ENCODE measurements at places on chromosomes 11 and 22.

GRCh38 chr22:26134654-26135330 is 34.5 kb upstream of the SEZ6L start:
- DNase-seq, result no peak

- DNase-seq, result no peak
Observed at GRCh38 chr11:36469063-36469462, 41.0 kb downstream of the TRAF6 start.

DNA sequence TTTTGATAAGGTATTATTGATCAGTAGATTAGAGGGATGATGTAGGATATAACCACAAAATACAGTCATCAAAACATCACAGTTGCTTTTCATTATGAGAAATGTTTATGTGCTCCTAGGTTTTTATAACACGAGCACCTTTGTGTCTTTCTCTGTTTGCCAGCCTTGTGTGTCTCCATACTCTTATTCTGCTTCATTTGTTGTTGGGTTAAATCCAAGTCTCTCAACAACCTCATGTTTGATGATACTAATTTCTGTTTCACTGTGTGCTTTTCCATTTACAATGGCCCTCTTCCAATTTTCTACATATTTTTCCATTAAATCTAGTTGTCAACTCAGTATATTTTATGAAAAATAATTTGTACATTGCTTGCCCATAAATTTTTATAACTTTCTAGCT is 107.7 kb upstream of the POU2AF2 start:
- no peak for DNase-seq

GRCh38 chr11:45159781-45160365 is 13.4 kb downstream of the PRDM11 start:
- DNase-seq, result no peak

- no peak for DNase-seq
Observed at GRCh38 chr22:32979606-32980005, 78.6 kb downstream of the SYN3 start.

- DNase-seq, result no peak
Observed at GRCh38 chr11:68375766-68376165, 63.4 kb downstream of the LRP5 start.

GRCh38 chr11:79431535-79431934 is 9.3 kb downstream of the TENM4 start:
- no peak for DNase-seq

GRCh38 chr22:23501708-23502107 is 78.4 kb downstream of the IGLL1 start:
- peak; percentile 9 for DNase-seq

DNA sequence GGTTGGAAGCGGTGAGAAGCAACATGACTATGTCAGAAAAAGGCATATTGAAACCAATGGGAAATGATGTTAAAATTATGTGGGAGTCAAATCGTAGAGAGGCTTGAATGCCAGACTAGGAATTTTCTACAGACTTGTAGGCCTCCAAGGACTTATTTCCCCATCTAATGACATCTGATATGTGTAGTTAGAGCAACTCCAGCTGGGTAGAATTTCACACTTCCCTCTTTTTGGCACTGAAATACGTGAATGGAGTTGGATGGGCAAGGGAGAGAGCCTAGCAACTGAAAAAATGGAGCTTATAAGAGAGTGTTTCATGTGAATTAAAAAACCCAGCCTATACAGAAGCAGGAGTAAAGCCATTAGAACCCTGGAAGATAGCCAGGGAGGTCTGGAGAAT is 304.2 kb downstream of the INSC start:
- no peak for DNase-seq

Measured in GM13977 (cell line).